Astrocyte of the cerebellum (primary cell): ENCODE measurements at places on chromosomes 7 and 10.

GRCh38 chr10:124375691-124376090, 43.0 kb downstream of the OAT start:
- DNase-seq, result no peak

DNA sequence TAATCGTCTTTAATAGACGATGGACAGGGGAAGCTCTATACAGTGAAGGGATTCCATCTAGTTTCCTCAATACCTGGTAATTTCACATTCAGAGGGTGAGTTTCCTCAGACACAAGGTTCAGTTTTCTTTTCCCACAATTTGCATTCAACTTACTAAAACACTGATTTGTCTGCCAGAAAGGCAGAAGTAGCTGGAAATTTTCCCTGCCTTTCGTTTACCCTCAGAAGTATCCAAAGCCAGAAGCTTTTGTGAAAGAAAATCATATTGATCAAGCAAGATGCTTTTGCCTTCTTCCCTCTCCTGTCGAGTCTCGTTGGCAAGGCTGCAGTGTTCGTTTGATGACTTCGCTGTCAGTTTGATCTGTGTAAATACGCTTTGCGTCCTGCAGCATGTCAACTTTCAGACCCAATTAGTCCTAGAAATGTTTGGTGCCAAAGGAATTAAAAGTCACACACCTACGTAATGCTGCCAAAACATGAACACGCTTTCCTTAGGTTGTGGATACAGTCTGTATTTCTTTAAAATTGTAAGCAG, 631.9 kb upstream of the FOXK1 start:
- no peak for DNase-seq

GRCh38 chr10:132668048-132668394, 117.9 kb downstream of the NKX6-2 start:
- no peak for DNase-seq

GRCh38 chr7:55046582-55047342, 27.9 kb downstream of the EGFR start:
- no peak for DNase-seq

GRCh38 chr7:129368389-129368986, 65.7 kb upstream of the STRIP2 start:
- no peak for DNase-seq

- no peak for DNase-seq
Observed at GRCh38 chr7:128410451-128410753, 620 bp upstream of the IMPDH1 start.

DNA sequence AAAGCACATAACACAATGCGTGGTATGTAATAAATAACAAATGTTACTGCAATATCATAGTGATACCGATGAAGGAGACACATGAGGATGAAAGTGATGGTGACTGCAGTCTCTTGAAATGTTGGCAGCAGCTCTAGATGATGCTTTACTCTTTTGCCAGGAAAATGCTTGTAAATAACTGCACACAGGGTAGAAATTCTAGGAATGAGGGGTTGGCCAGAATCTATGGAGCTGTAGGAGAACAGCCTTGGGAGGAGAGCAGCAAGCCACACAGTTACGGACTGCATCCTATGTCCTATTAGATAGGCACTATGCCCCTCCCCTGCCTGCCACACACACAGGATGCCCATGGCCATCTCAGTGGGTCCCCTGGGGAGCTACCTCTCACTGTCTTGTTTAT, 97.6 kb upstream of the GSDME start:
- no peak for DNase-seq

GRCh38 chr7:156400046-156400445, 240.5 kb upstream of the RNF32 start:
- no peak for DNase-seq

DNA sequence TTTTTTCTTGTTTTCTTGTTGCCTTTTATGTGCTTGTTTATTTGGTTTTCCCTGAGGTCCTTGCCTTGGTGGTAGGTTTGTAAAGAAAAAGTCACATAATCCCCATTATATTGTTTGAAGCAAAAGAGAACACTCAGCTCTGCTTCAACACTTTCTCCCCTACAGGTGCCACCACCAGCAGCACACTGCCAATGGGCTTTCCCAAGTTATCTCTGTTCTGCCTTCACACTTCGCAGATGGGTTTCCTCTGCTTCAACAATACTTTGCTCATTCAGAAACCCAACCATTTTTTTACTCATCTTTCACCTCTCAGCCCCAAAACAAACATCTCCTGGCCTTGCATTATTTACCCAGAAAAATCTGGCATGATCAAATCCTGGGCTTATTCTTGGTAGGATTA, 375.1 kb upstream of the TEX47 start:
- DNase-seq, result no peak

GRCh38 chr7:74040101-74040790, 12.3 kb downstream of the ELN start:
- no peak for DNase-seq

GRCh38 chr7:739455-739982, 12.4 kb upstream of the PRKAR1B start:
- no peak for DNase-seq

DNA sequence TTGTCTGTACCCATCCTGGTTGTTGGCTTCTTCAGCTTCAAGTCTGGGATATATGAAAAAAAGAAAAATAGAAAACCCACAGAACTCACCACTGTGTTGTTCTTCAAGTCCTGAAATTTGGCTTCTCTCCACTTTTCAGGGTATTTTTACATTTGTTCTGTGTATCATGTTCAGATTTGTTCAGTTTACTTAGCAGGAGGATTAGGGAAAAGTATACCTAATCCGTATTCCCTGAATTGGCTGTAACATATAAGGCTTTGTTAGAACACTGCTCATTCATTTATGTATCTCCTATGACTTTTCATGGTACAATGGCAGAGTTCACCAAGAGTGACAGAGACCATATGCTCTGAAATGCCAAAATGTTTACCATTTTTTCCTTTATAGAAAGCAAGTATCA, 146.9 kb downstream of the PTN start:
- peak; percentile 8 for DNase-seq

DNA sequence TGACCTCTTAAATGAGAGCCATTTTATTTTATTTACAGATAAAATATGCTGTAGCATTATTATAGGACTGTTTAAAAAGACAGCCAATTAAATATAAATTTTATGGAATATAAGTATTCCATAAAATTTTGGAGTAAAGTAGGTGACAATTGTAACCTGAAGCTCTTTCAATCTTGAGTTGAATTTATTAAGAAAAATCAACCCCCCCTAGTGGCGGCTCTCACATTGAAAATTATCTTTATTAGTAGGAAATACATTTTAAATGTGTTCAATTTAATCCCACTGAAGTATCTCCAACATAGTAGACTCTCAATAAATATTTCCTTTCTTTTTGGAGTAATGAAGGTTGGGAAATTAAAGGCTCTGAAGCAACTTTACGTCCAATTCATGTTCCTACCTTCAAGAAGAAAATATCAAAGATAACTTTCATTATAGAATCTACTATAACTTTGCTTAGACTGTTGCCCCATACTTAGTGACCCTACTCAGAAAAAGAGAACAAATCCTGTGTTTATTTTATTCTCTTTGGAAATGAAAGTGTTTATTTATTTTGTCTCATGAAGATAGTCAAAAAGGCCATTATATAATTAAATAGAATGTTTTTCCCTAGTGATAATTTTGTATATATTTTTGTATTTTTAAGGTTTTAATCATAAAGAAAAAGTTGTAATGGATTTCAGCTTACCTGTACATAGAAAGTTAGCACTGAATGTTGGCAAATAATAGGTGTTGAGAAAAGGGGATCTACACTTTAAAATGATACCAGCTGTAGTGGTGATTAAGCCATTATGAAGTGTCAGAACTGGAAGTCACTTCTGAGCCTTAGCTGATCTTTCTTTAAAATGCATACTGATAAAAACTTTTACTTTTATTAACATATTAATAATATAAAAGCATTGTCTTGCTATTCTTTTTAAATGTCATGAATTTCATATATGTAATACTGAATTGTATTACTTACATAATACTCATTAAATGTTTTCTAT, 3.3 kb downstream of the AHR start:
- DNase-seq, result no peak

DNA sequence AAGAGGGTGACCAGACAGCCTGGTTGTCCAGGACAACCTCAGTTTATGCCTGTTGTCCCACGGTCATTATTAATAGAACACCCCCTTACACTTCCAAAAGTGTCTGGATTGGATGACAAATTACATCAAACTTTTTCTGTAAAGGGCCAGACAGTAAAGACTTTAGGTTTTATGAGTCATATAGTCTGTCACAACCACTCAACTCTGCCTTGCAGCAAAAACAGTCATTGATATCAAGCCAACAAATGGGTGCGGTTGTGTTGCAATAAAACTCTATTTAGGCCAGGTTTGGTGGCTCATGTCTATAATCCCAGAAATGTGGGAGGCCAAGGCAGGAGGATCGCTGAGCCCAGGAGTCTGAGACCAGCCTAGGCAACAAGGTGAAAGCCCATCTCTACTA, 66.7 kb upstream of the ATP6V0A4 start:
- DNase-seq, result no peak

DNA sequence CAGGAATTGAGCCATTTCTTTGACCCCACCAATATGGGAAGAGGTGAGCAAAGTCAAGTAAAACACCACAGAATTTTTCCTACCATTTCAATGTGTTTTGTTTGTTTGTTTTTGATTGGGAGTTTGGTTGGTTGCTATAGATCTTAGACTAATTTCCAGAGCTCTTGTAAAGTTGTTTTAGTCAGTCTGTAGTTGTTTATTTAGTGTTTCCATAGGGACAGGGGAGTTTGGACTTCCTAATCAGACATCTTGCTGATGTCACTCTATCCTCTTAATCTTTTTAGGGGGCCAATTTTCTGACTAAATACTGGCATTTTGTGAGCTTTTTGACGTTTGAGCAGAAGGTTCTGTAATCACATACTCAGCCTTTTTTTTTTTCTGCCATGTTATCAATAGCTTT, 266.9 kb downstream of the ABCA13 start:
- DNase-seq, result no peak

- DNase-seq, result no peak
Observed at GRCh38 chr10:132464256-132465192, 67.5 kb downstream of the PWWP2B start.

- DNase-seq, result no peak
Observed at GRCh38 chr7:104207348-104207730, 474 bp downstream of the ORC5 start.

- no peak for DNase-seq
Observed at GRCh38 chr7:142425281-142425680, 167.4 kb upstream of the PRSS58 start.

- no peak for DNase-seq
Observed at GRCh38 chr10:55793024-55793423, 568.0 kb downstream of the ZWINT start.

DNA sequence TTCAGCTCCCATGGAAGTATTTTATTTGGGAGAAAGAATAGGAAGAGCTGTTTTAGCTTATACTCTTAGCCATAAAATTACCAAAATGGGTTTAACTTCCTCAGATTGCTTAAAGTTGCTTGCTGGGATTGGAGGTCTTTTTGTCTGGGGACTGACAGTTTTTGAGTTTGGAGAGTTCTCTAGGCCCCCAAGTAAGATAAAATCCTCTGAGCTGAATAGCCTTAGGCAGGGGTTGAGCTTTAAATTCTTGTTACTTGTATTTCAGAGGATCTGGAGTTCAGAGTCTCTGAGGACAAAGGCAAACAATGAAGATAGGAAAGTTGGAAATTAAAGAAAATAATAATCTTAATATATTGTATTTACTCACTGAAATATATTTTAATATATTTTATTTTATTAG, 294.4 kb upstream of the DKK1 start:
- DNase-seq, result no peak

GRCh38 chr10:90800232-90800796, 57.5 kb downstream of the HTR7 start:
- DNase-seq, result no peak
